OCI-LY7 (cell line): ENCODE measurements at places on chromosomes 3 and 15.

DNA sequence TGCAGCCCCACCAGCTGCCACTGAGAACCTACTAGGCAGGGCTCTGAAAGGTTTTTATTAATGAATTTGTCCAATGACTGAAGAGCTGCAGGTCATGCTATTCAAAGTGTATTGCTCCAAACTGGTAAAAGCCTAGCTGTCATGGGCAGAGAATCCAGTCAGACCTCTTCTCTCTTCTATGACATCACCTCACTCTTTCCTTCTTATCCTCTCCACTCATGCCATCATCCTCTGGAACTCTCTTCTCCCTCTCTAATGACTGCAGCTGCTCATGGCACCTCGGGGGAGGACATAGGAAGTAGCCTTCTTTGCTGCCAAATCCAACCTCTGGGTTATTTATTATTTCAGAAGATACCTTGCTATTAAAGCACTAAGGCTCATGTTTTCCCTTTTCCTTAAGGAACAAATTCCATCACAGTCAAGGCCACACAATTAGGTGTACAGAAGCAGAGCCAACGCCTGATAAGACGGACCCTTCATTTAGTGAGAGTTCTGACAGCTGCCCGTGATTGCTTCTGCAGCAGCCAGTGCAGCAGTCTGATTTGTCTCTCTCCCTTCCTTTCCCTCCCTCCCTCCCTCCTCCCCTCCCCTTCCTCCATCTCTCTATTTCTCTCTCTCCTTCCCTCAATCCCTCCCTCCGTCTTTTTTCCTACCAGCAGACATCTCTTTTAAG lies 87.0 kb upstream of the ONECUT1 start:
- DNase-seq = no peak

DNA sequence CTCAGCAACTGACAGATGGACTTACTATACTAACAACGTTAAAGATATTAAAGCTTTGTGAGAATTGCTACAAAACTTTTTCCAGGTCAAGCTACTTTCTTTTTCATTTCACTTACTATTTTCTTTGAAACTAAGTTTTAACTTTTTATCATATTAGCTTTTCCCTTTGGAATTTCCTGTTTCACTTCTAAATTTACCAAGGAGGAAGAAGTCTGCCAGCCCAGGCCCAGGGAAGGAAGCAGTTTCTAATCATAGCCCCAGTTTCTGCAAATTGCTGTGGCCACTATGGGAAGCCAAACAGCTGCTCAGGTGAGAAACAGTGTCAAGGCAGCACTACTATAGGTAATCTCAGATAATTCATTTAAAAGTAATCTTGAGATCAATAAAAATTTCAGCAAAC lies 18.4 kb downstream of the CYFIP1 start:
- no peak for DNase-seq

- peak; percentile 41 for DNase-seq
These were observed 3.5 kb upstream of the AHSG start for GRCh38 chr3:186609247-186609868.

GRCh38 chr15:34262362-34262761 lies 37.5 kb downstream of the EMC4 start:
- DNase-seq = no peak

- DNase-seq = no peak
These were observed 6.4 kb downstream of the STRA6 start for GRCh38 chr15:74196175-74196574.

DNA sequence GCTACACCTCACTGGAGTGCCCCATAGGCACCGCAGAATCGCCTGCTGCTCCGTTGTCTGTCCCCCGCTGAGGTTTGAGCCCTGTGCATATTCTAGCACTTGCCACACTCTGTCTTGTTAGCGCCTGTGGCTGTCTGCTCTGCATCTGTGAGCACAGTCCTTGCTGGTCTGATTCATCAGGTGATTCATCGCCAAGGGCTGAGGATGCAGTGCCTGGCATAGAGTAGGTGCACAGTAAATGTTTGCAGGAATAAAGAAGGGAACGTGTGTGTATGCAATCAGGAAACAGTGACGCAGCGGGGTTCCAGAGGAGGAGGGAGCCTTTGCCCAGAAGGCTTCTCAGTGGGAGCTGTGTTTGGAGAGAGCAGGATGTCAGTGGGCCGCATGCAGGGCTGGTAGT lies 124.0 kb upstream of the PLXNA1 start:
- DNase-seq = no peak

DNA sequence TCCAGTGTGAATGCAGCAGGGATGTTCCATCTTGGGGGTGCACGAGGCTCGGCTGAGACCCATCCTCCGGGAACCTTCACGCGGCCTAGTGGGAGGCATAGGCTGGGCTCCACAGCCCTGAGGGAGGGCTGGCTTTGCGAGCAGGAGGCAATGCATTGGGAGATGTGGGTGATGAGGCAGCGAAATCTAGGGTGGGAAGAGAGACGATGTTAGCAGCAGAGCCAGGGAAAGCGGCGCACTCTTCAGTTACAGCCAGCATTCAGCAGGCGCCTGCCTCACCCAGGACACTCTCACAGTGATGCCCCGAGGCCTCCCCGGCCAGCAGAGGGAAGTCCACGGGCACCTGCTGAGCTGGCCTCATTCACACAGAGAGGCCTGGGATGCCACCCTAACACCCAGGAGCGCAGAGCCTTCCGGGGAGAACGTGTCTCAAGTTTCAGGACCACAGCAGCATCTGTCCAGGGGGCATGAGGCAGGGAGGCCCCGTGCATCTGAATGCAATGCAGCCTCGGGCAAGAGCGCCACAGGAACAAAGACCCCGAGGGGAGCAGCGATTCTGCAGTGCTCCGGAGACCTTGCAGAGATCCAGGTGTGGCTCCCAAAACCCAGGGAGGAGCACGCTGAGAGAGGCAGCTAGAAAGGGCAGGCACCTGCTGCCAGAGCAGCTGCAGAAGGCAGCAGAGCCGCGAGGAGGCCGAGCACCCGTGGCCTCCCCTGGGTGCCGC lies 102.4 kb downstream of the NUP210 start:
- DNase-seq = no peak

- DNase-seq = no peak
These were observed 12.5 kb downstream of the MBNL1 start for GRCh38 chr3:152281133-152281713.

DNA sequence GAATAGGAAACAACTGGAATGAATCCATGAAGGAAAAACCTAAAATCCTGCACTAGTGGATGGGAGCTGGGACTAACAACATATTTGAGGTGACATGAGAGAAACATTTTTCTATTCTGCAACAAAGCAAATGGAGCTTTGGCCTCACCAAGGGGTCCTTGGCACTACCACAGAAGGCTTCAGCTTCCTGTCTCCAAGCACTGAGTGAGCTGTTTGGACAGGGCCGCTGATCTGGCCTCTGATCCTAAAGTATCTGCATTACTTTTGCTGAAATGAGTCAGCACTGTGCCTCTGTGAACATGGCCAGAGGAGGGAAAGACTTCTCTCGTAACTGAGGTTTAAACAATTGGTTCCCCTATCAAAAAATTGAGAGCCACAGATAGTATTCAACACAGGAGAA lies 9.0 kb downstream of the ARPP21 start:
- DNase-seq = no peak
